Naive thymus-derived CD4-positive, alpha-beta T cell (primary cell): ENCODE measurements at places on chromosomes 13 and 19.

DNA sequence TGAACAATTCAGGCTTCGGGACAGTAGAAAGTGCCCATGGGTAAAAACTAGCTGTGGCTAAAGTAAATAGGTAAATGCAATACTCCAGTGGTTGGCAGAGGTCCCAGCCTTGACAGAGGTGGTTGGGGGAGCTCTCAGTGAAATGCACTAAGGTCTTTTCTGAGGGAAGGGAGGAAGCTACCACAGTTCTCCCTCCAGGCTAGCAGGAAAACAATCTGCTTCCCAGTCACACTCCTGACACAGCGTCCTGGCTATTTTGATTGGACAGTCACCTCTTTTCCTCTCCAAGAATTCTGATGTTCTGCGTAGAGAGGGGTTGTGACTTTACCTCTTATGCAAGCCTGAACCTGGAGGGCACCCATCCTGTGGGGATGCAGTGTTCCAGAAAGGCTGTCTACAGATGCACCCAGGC, 128.7 kb downstream of the CYSLTR2 start:
- DNase-seq, result no peak

- no peak for DNase-seq
These were observed 41.8 kb upstream of the NBEA start for GRCh38 chr13:34900288-34900739.

- DNase-seq, result no peak
These were observed 3.0 kb downstream of the GADD45GIP1 start for GRCh38 chr19:12953799-12954611.

GRCh38 chr13:29758531-29759114, 91.8 kb downstream of the UBL3 start:
- no peak for DNase-seq

DNA sequence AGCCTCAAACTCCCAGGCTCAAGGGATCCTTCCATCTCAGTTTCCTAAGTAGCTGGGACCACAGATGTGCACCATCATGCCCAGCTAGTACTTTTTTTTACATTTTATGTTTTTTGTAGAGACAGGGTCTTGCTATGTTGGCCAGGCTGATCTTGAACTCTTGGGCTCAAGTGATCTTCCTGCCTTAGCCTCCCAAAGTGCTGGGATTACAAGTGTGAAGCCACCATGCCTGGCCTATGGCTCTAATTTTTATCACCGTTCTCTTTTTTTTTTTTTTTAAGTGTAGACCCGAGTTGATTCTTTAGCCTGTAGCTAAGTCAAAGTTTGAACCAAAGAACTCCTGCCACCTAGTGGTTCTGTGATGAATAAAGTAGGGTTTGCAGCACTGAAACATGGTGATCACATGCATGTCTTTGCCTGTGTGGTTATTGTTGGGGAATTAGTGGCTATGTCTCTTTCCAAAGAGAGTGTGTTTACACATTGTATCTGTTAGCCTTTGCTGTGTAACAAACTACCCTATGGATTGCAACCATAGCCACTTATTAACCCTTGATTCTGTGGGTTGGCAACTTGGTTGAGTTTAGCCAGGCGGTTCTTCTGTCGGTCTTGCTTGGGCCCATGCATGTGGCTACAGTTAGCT, 11.6 kb downstream of the NFILZ start:
- DNase-seq, result peak; percentile 49

DNA sequence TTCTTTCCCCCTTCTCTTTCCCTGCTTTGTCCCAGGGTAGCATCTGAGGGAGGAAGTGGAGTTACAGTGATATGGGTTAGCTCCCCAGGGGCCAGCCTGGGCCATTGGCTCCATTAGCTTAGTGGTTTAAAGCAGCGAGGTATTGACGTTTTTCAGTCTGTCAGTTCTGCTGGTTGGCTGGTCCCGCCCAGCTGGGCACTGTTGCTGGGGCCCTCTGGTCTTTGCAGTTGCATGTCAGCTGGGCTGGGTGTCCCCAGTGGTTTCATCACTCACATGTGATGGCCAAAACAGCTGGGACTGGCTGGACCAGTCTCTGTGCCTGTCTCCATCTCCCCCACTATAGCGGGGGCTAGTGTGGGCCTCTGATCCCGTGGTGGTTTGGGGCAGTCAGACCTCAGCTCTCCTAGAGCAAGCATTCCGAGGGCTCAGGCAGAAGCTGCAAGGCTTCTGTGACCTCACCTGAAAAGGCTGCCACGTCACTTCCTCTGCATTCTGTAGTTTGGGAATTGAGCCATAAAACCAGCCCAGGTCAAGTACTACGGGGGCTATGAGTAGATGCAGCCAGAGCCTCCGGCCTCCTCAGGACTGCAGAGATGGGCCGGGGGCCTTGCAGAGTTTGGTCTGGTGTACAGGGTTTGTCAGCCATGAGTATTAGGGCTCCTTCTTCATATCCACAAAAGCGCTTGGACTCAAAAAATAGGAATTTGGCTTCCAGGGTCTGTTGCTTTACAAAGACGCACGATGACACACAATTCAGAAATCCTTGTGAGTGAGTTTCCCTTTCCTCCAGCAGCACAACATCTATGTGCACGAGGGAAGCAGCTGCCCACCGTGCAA, 30.0 kb downstream of the TSSK6 start:
- DNase-seq, result no peak

GRCh38 chr13:43664700-43665191, 122.0 kb downstream of the ENOX1 start:
- DNase-seq, result no peak

DNA sequence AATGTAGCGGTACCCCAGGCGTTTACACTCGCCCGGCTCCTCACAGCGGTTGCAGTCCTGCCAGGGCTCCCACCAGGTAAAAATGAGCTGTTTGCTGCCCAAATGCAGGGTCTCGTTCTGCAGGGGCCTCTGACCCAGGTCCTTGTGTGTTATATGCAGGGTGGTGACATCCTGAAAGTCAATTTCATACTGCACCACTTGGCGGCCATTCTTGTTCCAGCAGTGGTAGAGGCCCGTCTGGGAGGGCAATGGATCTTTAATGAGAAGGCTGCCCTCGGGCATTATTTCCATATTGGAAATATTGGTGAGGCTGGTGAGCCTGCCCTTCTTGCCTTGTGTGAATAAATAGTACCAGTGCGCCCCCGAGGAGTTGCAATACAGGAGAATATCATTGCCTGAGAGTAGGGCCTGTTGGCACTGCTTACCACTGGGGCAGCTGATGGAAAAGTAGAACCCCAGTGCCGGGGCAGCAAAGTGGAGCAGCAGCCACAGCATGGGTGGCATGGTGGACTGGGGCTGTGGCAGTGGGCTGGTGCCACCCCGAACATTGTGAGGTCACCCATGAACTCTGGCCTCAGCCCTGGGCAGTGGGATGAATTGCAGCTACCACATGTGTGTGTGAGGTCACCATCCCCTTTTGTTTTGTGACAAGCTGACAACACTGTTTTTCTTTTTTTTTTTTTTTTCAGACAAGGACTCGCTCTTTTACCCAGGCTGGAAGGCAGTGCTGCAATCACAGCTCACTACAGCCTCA, at the start of gene FAM187B:
Gene FAM187B, minus strand, starts transcription at position 563 of the 754 bp plus-strand sequence. Its CDS starts 59 bp downstream, at position 504.
- no peak for DNase-seq

DNA sequence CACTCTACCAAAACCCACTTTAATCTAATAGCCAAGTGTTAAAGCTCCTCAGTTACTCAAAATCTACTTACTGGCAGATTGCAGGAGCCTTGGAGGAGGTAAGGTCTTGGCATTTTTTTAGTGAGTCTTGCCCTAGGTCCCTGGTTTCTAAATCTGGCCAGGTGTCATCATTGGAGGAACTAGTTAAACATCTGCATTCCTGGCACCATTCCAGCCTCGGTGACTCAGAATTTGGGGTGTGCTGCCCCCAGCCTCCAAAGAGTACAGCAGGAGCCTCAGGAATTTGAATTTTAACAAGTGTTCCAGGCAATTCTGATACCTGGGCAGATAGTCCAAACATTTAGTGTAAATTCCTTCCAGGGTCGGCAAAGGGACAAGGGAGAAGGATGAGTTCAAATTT, 37.4 kb downstream of the KLF5 start:
- no peak for DNase-seq

- DNase-seq, result peak; percentile 51
These were observed 838 bp downstream of the AKAP11 start for GRCh38 chr13:42272804-42273175.

GRCh38 chr13:101640788-101641400, 188.4 kb downstream of the ITGBL1 start:
- DNase-seq, result no peak

DNA sequence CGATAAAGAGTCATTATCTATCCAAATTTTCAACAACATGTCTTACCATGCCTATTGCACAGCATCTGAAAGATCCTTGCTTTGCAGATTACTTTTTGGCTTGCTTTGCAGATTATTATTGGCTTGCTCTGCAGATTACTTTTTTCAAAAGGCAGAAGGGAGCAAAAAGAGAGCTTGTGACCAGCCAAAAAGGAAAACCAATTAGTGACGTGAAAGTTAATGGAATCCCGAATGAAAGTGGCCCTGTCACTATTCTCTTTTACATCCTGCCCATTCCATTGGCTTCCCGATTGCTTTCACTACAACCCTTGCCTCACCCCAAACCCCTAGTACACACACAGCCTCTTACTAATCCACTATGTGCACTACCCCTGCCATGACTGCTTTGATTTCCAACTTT, 81.3 kb downstream of the LHFPL6 start:
- DNase-seq, result no peak

- no peak for DNase-seq
These were observed 123.1 kb upstream of the HTR2A start for GRCh38 chr13:47019977-47020376.

DNA sequence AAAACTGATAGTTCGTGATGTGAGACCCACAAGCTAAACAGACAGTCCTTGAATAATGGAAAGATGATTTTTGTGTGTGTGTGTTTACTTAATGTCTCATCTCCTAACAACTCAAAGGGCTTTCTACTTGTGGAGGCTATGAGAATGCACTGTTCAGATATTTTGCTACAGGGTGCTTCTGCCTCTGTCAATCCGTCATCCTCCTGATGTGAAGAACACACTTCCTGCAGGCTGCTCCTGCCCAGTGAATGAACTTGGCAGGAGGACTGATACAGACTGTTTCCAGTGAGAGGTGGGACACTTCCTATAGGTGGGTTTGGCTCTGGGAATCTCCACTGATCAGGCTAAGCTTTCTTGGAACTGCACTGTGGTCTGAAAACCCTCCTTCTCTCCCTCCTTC, 168.4 kb upstream of the STARD13 start:
- no peak for DNase-seq

DNA sequence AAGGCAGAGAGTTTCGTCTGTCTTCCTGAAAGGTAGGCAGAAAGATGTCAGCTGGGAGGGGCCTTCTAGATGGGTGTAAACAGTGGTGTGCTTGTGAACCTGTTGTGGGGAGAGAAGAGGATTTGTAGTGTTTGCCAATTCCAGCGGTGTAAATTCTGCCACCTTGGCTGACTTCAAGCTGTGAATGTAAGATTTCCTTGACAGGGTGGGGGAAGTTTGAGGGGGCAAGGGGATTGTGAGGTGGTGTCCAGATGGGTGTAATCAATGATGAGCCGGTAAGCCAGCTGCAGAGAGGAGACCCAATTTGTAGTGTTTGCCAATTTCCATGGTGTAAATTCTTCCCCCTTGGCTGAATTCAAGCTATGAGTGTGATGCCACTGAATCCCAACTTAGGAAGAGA, 61.0 kb upstream of the ADGRE5 start:
- DNase-seq, result no peak

DNA sequence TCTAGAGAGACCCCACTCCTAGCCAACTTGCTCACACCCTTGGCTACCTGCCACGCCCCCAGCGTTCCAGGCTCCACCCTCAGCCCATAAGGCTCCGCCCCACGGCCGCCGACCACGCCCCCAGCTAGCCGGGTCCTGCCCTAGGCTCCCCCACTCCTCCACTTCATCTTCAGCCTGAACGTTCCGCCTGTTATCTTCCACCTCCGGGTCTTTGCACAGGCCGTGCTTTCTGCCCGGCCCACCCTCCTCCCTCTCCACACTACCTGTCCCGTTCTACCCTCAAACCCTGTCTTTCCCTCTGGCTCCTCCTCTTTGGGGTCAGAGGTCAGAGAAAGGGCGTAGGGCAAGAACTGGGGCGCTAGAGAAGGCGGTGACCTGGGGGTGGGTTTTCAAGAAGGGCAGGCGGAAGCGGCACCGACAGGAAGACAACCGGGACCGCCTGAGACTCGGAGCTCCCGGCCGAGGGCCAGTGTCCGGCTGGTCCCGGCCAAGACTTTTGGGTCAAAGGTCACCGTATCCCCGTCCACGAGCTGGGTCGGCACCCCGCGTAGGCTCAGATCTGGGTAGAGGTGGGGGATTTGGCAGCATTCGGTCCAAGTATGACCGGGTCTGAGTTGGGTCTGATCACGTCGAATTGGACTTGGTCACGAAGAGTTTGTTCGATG, 2.2 kb downstream of the PDE4C start:
- DNase-seq, result no peak

GRCh38 chr13:51958217-51958547, 53.1 kb downstream of the ATP7B start:
- no peak for DNase-seq

DNA sequence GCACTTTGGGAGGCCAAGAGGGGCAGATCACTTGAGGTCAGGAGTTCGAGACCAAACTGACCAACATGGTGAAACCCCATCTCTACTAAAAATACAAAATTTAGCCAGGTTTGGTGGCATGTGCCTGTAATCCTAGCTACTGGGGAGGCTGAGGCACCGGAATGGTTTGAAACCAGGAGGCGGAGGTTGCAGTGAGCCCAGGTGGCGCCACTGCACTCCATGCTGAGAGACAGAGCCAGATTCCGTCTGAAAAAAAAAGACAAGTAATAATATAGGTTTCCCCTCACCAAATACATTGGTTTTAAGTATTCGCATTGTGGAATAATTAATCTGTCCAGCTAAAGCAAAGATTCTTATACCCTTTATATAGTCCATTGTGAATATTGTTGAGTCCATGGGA, 1544.6 kb downstream of the OLFM4 start:
- no peak for DNase-seq

GRCh38 chr19:4908781-4909155, 533 bp upstream of the UHRF1 start:
- no peak for DNase-seq

DNA sequence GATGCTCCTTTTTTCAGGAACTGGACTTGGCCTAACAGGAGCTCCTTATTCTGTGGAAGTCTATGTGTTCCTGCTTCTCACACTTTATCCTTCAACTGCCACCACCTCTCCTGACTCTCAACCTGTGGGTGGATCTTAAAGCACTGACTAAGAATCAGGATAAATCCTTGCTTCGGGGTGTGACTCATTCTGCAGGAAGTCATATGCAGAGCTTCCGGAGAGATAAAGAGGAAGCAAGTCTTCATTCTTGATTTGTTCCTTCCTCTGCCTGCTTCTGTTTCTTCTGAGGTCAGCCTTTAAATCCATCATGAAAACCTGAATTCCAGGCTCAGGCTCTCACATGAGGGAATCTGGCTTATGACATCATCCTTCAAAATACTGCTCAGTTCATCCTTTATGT, 137.1 kb upstream of the ATXN8OS start:
- no peak for DNase-seq

DNA sequence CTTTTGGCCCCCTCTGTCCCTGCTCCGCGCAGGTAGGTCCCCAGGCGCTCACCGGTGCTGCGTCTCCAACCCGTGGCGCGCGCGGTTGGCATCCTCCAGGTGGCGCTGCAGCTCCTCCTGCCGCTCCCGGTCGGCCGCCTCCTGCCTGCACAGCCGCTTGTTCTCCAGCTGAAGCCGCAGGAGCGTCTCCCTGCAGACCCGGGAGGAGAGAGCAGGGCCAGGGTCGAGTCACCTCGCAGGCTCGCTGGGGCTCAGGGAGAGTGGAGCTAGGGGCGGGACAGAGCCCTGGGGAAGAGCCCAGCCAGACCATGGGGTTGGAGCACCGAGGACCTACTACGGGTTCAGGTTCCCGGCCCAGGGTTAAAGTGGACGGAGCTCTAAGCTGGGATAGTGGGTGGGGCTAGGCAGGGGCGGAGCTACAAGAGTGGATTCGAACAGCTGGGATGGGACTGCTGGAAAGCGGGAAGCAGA, 9.3 kb downstream of the HOOK2 start:
- peak; percentile 71 for DNase-seq
